ENCODE measurements at places on chromosomes 7 and 10. TPM values are rescaled to one million over a fixed set of nuclear protein-coding genes. Genes with fewer than 3 reads are reported as not detected.

- DNase-seq = no peak
Observed at GRCh38 chr10:69792341-69792740, 9.4 kb upstream of the COL13A1 start.

Gene CALHM3
- 0.09 TPM for polyA plus RNA-seq

Gene RET
- polyA plus RNA-seq = 0.29 TPM

- DNase-seq = peak; percentile 80
Observed at GRCh38 chr10:97542169-97543024, 30.2 kb upstream of the ANKRD2 start.

Gene CLCN1
- polyA plus RNA-seq = not detected
